Stimulated activated naive B cell treated with anti-CD40 and anti-IgM and Interleukin-4, amounts not matched to agents 10 μg/mL and 1 μg/mL and 100 μg/mL, for 72 hours (primary cell): ENCODE measurements at places on chromosomes 1 and 21.

GRCh38 chr1:75836528-75837100, 39.9 kb downstream of the MSH4 start:
- DNase-seq = no peak

DNA sequence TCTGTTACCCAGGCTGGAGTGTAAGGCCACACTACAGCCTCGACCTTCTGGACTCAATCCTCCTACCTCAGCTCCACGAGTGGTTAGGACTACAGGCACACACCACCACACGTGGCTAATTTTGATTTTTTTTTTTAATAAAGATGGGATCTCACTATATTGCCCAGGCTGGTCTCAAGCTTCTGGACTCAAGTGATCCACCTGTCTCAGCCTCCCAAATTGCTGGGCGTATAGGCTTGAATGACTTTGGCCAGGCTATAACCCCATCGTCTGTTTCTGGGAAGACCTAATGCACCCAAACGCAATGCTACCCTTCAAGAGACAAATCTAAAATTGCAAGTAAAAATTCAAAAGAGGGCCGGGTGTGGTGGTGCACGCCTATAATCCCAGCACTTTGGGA, 52.1 kb downstream of the DAP3 start:
- no peak for DNase-seq

GRCh38 chr1:180863158-180863775, 49.4 kb upstream of the KIAA1614 start:
- DNase-seq = no peak

- DNase-seq = no peak
Observed at GRCh38 chr1:156859523-156860112, 701 bp upstream of the INSRR start.
